NCI-H1092 (cell line): ENCODE measurements at places on chromosomes 16 and 17.
A peak's percentile ranks its signal among the peaks of the same experiment; 100 is the strongest.

- no peak for DNase-seq
These were observed 21.0 kb downstream of the PRCD start for GRCh38 chr17:76560877-76561221.

GRCh38 chr16:67017810-67018488 lies 11.0 kb upstream of the CBFB start:
- DNase-seq = peak; percentile 91

GRCh38 chr16:28915181-28915580 lies 9.9 kb downstream of the RABEP2 start:
- no peak for DNase-seq

DNA sequence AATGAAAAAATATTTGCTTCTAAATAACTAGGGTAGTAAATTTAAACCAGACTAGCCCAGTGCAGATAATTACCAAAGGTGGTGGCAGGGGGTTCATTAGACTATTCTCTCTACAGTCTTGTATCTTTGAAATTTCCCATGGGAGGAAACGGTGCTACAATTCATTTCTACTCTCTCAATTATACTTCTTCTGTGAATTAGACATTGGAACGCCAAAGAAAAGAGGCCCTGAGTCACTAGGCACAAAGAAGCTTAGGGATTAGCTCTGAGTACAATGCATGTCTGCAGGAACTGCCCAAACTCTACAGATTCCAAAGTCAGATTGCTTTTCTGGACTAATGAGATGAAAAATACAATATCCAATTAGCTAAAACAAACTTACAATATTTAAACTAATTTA lies 30.7 kb upstream of the ARL6IP1 start:
- no peak for DNase-seq

DNA sequence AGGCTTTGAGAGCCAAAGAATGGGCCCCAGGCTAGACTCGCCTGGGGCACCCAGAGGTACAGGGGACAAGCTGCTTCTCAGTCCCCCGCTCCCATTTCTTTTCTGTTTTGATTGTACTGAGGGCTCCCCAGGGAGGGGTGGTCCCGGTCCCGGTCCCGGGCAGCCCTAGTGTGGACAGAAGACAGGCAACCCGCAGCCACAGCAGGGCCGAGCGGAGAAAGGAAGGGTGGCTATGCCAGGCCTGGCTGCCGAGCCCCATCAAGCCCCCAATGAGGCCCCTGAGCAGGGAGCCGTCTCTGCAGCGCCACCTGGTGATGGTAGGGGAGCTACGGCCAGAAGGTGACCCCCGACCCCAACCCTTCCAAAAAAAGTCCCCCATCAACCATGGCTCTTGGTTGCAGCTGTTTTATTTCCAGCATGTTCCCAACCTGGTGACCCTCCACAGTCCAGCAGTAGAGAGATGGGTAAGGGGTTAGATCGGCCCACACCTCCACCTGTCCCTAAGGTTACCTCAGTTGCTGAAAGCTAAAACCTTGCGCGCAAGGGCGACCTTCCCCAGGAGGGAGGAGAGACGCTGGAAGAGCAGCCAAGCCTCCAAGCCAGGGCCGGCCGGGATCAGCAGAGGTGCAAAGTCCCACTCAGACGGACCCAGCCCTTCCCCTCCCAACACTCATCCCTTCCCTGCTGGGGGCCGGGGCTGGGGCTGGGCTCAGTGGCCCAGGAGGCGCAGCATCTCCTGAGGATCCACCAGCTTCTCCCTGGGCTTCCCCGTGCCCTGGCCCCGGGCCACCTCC lies 2.6 kb upstream of the GRIN2C start:
- DNase-seq = peak; percentile 33

DNA sequence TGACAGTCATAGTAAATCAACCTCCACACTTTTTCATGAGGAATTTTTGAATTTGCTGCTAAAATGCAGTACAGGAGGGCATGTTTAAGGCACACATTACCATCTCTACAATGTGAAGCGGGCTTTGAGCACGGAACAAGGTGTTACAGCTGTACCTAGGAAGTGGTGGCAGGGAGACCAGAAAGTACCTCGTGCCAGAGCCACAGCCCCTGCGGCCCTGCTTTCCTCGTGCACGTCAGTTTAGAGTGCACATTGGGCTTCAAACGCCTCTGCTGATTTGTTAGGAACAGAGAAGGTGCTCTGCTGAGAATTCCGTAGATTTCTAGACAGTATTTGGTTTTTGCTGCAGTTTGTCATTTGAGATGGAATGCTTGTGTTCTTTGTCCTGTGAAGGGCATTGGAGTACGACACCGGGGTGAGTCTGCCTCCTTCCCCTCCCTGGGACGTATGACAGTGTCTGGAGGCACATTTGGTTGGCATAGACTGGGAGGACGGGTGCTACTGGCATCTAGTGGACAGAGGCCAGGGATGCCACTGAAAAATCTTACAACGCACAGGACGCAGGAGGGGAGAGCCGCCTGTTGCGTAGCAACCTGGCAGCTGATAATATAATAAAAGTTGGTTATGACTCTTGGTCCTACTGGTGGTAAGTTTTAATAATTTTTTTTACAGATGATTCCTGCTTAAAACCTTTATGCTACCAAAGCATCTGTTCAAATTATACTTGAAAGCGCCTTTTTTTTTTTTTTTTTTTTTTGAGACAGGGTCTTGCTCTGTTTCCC lies 9.1 kb downstream of the FOXK2 start:
- no peak for DNase-seq

GRCh38 chr17:823501-823902 lies 41.3 kb downstream of the MRM3 start:
- no peak for DNase-seq

DNA sequence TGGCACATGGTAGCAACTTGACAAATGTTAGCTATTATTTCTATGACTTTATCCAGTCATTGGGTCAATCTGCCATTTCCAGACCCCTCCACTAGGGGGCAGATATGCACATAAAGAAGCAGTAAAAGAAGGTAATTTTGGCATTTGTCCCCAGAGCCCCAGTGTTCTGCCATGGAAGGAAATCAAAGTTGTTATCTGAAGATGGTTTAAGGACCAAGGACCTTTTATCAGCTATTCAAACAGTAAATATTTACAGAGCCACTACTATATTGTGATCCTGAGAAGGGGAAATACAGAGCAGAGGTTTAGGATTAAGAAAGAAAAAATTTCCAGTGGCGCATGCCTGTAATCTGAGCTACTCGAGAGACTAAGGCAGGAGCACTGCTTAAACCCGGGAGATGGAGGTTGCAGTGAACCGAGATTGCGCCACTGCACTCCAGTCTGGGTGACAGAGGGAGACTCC lies 20.0 kb downstream of the TRAF4 start:
- peak; percentile 45 for DNase-seq

DNA sequence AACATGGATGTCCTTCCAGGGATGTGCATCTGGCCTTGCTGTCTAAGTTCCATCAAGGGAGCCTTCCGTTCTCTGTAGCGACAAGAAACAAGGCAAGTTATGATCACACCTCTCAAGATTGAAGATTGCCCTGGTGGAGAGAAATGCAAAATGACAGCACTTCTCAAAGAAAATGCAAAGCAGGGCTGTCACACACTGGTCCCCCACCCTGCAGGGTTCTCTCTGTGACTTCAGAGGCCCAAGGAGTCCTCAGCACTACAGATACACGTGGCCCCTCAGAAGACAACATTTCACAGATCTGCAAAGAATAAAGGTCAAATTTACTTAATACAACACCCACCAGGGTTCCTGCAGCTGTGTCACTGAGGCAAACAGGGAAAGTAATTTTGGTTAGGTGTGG lies 60.7 kb upstream of the TEX2 start:
- DNase-seq = no peak

GRCh38 chr17:41539071-41539492 lies 11.0 kb upstream of the KRT19 start:
- DNase-seq = no peak

- no peak for DNase-seq
These were observed 4.7 kb upstream of the GPRC5C start for GRCh38 chr17:74427048-74427762.

GRCh38 chr16:30837904-30838303 lies 50.9 kb upstream of the ZNF629 start:
- DNase-seq = no peak

DNA sequence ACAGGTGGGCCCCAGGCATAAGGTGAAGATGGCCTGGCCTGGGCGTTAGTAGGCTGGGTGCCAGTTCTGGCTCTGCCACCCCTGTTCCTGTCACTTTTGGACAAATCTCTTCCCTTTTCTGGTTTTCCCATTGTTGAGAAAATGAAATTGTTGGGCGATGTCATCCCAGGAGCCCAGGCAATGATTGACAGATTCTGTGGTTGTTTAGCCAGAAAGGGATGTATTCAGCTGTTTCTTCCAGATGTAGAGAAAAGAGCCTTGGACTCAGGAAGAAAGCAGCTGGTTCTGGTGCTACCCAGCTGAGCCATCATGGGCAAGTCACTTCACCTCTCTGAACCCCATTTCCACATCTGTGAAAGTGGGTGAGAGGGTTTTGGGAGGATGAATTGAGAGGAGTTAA lies 60.1 kb upstream of the MRTFB start:
- no peak for DNase-seq

- no peak for DNase-seq
These were observed 1.4 kb downstream of the CBFA2T3 start for GRCh38 chr16:88975511-88976061.

- peak; percentile 63 for DNase-seq
These were observed 72.5 kb downstream of the RBFOX1 start for GRCh38 chr16:7405166-7405565.

DNA sequence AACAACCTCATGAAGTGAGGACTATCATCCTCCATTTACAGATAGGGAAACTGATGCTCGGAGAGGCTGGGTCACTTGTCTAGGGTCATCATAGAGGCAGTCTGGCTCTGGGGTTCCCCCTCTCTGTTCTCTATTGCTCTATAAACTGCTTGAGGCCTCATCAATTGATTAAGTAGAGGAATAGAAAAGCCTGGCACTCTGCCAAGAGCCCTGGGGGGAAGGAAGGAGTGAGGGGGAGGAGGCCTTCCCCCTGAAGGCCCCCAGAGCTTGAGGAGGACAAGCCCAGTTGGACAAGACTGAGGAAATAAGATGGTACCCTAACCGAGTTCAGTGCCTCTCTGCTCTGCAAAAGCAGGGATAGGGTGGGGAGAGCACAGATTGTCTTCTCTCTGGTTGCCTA lies 21.0 kb downstream of the SDK2 start:
- no peak for DNase-seq

DNA sequence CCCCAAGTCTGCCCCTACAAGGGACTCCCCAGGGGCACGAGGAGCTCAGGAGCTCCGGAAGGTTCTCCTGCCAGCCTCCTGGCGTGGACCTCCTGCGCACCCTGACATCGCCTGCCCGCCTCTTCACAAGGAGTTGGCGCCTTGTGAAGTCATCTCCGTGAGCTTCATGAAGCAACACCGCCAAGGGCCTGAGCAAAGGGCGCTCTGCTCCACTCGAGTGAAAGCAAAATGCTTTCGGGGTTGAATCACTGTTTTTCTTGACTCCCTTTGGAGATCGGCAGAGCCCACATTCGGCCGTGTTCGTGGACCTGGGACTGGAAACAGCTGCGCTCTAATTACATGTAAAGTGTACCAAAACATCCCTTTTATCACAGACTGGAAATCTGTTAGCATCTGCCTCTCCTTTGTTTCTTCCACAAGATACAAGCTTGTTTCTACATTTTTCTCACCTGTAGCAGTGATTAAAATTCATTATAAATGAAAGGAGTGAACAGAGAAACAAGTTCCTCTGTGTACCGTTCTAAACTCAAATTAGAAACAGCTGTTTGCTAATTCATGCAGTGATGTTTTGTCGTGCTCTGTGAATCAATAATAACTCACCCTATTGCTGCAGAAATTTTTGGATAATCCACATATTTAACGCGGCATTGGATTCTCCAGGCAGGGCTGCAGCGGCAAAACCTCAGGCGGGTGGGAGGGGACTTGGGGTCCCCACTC lies 203.3 kb downstream of the ZNF423 start:
- peak; percentile 9 for DNase-seq

DNA sequence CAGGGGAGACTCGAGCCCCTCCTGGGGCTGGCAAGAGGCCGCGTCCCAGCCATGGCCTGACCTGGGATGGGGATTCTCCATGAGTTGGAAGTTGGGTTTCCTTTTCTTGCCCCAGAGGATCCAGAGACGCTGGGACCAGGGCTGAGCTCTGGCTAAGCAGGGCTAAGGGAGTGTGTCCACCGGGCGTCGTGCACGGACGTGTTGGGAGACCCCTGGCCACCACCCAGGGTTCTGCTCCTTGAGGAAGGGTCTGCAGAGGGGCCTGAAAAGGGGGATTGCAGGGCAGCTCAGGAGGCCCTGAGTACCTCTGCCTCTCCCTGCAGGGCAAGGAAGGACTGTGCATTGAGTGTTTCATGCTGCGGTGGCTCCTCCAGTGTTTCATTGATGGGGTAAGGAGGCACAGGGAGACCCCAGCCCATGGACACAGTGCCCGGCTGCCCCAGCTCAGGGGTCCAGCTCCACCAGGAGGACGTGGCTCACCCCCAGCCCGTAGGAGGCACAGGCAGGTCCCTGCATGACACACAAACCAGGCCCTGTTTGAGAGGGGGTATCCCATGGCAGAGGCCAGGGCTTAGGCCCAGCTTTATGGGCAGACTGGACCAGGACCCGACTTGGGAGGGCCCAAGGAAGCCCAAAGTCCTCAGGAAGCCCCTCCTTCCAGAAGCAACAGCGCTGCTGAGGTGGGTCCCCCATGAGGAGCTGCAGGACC lies 47.5 kb downstream of the USP22 start:
- no peak for DNase-seq

DNA sequence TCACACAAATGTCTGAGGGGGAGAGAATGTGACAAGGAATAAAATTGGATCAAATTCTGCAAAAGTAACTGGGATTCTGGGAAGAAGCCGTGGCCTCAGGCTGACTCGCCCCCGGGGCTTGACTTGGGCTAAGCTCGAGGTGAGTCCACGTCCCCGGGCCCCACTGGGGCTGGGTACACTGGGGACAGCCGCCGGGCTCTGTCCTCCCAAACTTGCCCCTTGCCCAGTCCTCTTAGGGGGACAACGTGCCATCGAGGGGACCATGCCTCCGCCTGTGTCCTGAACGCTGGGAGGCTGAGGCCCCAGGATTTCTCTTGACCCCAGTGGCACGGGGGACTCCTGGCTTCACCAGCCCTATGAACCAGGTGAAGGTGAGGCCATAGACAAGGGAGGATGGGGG lies 21.1 kb downstream of the DOC2B start:
- DNase-seq = no peak
